Activated CD4-positive, alpha-beta T cell treated with anti-CD3 and anti-CD28 coated beads for 24 hours (primary cell): ENCODE measurements at places on chromosomes 11 and 22.

DNA sequence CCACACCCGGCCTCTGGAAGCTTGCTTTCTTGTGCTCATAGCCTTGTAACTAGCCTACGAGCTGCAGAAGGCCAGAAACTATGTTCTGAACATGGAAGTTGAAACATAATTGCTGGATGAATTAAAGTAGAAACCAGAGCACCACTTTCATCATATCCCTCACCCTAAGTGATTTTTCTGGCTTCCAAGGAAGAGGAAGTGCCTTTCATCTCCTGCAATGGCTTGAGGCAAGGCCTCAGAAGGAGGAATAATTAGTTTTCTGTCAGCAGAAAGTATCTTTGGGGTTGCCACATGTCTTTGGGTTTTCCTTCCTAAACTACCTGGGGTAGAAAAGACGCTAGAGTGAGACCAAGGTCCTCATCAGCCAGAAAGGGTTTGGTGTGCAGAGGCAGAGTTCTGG is 14.5 kb downstream of the RPL27A start:
- DNase-seq, result no peak

- no peak for DNase-seq
Observed at GRCh38 chr11:76666830-76667229, 3.7 kb downstream of the LRRC32 start.

GRCh38 chr22:41382098-41382578 is 396 bp downstream of the TEF start:
- DNase-seq, result peak; percentile 38

DNA sequence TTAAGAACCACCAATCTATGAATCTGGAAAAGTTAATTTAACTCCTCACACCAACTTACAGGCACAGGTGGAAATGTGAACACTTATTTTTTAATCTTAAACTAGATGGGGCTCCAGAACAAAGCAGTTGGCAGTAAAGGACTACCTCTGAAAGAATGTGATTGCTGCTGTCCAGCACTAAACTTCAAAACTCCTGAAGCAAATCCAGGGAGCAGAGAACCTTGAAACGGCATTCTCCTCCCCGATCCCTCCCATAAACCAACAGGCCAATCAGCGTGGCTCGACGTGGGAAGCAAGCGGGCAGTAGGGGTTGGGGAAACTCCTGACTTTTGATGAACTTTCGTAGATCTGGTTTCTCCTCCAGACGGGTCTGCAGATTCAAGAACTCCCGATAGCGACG is 5.0 kb downstream of the SNX19 start:
- DNase-seq, result no peak

DNA sequence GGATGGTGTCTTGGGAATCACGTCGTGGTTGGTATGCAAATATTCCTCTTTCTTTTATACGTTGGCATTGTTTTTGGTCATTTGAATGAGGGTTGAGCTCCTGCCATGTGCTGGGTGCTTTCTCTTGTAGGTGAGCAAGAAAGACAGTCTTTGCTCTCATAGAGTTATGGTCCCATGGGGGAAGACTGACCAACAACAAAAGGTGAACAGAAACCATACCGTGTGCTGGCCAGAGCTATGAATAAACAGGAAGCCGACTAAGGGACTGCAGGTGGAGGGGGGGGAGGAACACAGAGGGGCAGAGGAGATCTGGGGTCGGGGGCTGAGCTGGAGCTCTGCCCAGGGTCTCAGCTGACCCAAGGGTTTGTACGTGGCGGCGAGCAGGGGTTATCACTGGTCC is 245.3 kb downstream of the CTTN start:
- DNase-seq, result no peak
